ENCODE measurements at places on chromosomes 5 and 9.

GRCh38 chr9:131635285-131635684 lies 90.0 kb downstream of the PRRT1B start:
- DNase-seq = peak; percentile 82

DNA sequence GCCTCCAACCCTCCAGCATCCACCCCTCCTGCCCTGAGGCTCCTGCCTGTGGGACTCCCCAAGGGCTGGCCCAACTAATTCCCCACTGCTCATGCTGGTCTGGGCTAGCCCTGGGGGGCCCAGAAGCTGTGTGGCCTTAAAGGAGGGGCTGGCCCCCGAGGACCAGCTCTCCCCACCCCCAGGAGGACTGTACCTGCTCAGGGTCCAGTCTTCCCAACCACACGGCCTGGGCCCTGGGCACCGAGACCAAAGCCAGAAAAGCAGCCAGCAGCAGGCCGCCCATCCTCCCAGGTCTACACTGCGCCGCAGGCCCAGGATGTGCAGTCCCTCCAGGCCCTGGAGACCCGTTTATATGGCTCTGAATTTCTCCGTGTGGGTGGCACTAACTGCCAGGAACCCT lies at the start of gene LCN6:
Gene LCN6 (minus strand): TSS at position 325 of the 400 bp plus-strand sequence. CDS start 42 bp downstream, at position 283.
- no peak for DNase-seq

DNA sequence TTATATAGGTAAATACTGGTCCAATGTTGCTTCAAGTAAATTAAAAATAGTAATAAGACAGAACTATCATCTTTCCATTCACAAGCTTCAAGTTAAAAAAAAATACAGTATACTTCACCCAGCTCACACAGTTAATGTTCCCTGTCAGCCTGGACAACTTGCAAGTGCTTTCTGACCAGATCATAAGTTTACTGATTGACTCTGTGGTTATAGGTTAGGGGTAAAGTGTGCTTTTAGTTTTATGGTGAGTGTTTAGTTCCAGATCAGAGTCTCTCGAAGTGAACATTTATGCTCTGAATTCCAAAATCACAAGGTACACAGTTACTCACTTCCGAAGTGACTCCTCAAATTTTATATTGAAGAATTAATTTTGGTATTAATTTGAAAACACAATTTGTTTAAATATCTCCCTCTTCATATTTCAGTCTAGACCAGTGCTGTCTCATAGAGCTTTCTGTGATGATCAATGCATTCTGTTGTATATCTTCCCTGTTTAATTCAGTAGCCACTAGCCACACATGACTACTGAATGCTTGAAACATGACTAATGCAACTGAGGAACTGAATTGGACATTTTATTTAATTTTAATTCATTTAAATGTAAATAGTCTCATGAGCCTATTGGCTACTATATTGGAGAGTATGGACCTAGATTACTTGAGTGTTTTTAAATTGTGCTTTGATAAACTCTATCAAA lies 90.7 kb downstream of the MEF2C start:
- DNase-seq = no peak

DNA sequence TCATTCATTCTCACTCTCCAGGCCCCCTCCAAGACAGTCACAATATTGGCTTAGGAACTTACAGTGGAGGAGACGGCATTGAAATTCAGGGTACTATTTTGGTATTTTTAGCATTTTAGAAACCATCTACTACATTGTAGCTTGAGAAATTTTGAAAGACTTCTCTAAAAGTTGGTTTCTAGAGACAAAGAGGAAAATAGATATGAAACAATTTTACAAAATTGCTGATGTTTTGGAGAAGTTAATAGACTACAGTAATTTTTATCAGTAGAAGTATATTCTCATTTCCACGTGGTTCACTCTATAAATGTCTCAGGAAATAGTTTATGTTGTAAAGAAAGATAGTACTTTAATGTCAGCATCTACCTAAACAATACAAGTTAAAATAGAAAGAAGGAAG lies 63.2 kb upstream of the ZSWIM6 start:
- DNase-seq = no peak

DNA sequence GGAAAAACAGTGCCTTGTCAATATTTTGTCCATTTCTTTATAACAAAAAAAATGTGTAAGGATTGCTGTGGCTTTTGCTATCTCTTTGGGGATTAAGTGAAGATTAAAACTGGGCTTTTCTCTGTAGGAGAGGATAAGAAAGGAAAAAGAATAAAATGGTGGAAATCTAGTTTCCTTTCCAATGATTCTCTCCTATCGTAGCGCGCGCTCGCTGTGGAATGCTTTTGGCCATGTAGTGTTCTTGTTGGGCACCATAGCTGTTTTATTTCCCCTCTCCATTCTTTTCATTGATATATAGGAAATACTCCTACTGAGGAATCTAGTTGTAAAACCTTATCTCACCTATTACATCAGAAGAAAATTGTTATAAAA lies 1.5 kb downstream of the STXBP1 start:
- no peak for DNase-seq

GRCh38 chr5:134041570-134042411 lies 37.0 kb upstream of the VDAC1 start:
- DNase-seq = no peak

DNA sequence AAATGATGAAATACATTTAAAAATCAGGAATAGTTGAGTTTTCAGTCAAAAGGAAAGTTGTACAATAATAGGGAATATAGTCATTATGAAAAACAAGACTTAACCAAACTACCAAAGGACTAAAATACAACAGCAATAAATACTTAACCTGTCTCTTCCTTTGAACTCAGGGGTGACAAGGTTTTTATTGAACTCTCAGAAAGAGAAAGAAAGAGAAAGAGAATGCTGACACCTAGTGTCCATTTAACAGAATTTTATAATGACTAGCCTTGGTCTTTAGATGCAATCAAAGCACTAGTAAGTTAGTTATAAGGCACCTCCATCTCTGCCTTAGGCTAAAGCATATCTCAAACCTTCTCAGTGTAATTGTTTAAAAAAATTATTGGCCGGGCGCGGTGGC lies 47.5 kb downstream of the UIMC1 start:
- peak; percentile 63 for DNase-seq

- no peak for DNase-seq
These were observed 230.3 kb downstream of the PAPPA start for GRCh38 chr9:116383936-116384335.

- DNase-seq = peak; percentile 51
These were observed 103.2 kb downstream of the GPBP1 start for GRCh38 chr5:57277085-57277484.

DNA sequence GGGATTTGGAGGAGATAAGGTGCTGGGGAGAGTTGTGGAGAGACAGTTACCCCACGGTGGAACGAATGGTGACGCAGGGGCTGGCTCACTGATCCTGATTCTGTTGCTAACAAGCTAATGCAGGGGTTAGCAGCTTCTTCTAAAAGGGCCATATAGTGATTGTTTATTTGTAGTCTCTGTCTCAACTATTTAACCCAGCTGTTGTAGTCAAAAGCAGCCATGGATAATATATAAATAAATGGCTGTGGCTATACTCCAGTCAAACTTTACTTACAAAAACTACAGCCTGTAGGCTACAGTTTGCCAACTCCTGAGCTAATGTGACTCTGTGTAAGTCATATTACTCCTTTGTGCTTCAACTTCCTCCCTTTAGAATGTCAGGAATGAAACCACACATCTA lies 21.8 kb downstream of the STOM start:
- no peak for DNase-seq

DNA sequence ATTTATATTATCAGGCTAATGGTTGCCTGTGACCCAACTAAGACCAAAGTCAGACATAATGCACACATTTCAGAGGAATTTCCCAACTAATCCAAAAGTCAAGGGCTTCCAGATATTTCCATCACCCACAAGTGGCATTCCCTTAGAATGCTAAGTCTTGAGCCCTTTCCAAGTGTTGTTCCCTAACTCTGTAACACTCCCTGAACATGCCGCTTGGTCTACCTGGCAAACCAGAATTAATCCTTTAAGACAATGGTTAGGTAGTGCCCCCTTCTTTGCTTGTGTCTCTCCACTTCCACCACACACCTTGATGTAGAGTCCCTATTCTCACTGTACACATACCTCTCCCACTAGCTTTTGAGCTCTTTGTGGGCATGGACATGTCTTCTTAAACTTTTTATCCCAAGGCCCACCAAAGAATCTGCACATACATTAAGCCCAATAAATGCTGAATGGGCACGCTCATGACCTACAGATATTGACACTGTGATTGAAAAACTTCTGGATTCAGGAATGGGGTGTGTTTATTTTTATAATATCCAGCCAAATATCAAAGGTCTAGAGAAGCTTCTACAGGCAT lies 37.8 kb upstream of the IFNE start:
- DNase-seq = no peak

DNA sequence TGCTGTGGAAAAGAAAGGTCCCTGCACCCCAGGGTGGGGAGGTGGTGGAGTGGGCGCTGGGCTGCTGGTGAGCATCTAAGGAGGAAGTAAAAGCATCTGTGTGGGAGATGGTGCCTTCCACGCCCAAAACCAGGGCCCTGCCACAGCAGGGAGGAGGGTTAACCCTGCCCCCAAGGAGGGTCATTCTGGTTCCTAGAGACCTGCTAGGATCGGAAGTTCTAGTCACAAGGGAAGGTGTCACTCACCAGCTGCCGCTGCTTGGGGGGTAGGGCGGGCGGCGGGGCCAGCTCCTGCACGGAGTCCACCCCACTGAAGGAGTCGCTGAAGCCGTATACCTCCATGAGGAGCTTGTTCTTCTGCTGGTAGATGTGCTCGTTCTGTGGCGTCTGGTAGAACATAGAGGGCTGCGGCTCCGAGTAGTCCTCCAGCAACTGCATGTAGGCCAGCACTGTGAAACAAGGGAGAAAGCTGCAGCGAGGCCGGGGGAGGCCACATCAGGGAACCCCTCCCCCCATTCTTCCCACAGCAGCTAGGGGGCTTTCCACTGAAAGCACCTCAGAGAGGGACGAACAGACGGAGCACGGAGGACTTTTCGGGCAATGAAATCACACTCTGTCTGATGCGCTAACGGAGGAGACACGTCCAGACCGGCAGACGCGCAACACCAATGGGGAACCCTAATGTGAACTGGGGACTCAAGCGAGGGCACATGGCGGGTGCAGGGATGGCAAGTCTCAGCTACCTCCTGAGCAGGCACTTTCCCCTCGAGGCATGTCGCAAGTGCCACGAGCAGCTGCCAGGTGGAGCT lies 76.4 kb downstream of the PRRT1B start:
- DNase-seq = no peak

GRCh38 chr5:148372166-148372725 lies 11.5 kb upstream of the FBXO38 start:
- no peak for DNase-seq

- DNase-seq = no peak
These were observed 193.7 kb downstream of the CYLC2 start for GRCh38 chr9:103188781-103189350.

- DNase-seq = no peak
These were observed 78.3 kb downstream of the PARP8 start for GRCh38 chr5:50744776-50745175.

- DNase-seq = no peak
These were observed 101.7 kb upstream of the SPOCK1 start for GRCh38 chr5:137600721-137601360.

DNA sequence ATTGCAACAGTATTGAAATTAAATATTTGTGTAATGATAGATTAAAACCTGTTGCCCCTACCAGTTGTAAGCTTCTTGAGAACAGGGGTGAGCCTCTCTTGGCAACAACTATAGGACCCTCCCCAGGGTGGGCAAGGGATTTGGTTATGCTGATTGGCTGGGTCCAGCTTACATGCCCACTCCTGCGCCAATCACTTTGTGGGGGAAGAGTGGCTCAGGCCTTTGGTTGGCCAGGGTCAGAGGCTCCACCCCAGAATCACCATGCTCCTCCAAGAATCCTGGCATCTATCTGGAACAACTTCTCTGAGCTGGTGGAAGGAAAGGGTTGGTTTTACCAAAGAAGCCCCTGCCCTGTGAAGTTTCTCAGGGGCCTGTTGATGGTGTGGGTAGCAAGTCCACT lies 8.6 kb upstream of the PITX1 start:
- no peak for DNase-seq

- no peak for DNase-seq
These were observed 41.8 kb downstream of the LYRM7 start for GRCh38 chr5:131212471-131213021.

DNA sequence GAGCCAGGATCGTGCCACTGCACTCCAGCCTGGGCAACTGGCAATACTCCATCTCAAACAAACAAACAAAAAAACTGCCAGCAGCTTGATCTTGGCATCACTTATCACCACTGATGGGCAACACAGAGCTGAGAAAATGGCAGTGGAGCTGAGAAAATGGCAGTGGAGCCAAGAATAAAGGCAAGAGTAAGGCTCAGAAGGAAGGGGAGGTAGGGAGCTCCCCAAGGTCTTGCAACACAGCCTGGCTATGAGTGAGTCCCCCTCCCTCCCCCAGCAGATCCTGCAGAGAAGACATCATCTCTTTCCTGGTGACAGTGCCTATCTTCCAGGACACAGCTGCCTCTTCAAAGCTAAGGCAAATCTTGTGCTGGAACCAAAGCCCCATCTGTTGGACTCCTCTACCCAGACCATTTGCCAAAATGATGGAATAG lies 70.3 kb downstream of the UGCG start:
- DNase-seq = no peak

GRCh38 chr5:125970631-125971307 lies 452.4 kb upstream of the GRAMD2B start:
- no peak for DNase-seq

GRCh38 chr5:143476601-143477211 lies 73.2 kb upstream of the NR3C1 start:
- no peak for DNase-seq

DNA sequence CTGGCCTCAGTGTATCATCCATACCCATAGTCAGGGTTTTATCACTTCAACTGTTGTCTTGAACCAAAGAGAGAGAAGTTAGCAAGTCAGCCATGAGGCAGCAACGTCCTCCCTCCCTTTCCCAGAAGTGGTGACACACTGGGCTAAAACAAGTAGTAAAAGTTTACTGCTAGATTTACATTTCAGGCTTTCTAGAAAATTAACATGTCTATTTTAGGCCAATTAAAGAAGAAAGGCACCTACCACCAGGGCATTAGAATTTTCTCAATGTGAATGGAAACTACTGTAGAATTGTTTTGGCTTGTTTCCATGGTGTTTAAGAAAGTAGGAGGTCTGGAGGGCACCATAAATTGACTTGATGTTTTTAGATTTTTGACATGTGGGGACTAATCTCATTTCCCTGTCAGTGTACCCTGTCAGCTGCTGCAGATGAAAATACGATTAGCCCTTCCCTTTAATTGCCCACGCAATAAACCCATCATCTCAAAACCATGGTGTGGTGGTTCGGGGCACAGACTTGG lies 121.8 kb upstream of the ELL2 start:
- DNase-seq = no peak

DNA sequence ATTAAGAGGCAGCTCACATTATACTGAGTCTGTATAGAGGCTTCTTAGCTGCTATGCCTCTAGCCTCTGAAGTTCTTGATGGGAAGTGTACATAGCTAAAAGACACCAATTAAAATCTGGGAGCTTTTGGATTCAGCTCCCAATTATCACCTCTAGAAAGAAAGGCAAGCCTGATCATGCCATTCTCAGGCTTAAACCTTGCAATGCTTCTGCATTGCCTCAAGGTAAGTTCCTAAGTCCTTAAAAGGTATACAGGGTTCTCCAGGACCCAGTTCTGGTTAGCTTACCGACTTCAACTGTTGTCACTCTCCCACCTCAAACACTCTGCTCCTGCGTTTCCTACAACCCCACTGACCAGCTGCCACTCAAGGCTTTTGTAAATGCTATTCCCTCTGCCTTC lies 17.5 kb upstream of the CCL28 start:
- no peak for DNase-seq
